ENCODE measurements at places on chromosomes 4 and X. TPM values are rescaled to one million over a fixed set of nuclear protein-coding genes. Genes with fewer than 3 reads are reported as not detected.

DNA sequence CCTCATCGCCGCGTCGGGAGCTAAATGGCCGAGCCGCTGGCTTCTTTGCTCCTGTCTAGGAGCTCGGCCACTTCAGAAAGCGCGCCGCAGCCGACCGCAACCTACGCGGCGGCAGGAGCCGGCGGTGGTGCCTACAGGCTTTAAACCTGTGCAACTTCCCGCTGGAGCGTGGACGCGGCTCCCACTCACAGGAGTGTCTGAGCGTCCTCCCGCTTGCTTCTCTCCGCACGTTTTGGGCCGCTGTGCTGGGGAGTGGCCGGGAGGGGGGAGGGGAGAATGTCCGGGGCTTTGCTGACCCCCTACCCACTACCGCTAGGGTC is 1.0 kb downstream of the NHSL2 start:
- H3K4me3 ChIP-seq = no peak overlapping the region
- peaks cover 21% of the 10 kb centered on the region for H3K27me3 ChIP-seq
- H3K27ac ChIP-seq = no peak overlapping the region

DNA sequence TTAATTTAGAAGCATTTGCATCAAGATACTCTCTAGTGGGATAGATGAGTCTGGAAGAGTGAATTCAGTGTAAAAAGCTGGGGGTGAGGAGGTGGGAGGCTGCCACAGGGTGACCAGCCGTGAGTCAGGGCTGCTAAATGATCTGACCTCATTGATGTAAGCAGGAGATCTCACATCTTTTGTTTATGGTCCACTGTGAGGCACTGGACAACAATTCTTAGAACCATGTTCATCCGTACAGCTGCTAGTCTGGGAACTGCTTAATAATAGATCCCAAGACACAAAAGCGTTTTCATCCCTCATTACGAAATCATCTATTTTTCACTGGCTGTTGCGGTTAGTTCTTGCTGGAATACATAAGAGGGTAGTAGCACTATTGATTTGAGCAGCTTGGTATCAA is 14.1 kb downstream of the KLF3 start:
- H3K27me3 ChIP-seq = no peaks in the 10 kb centered on the region
- peaks cover 4% of the 10 kb centered on the region for H3K36me3 ChIP-seq
- H3K27ac ChIP-seq = peak overlapping the region; percentile 48
- peaks cover 33% of the 10 kb centered on the region for H3K4me1 ChIP-seq

- no peak overlapping the region for H3K4me3 ChIP-seq
- no peak for DNase-seq
- H3K4me1 ChIP-seq = no peaks in the 10 kb centered on the region
- no peak overlapping the region for H3K27ac ChIP-seq
- no peaks in the 10 kb centered on the region for H3K27me3 ChIP-seq
- no peaks in the 10 kb centered on the region for H3K36me3 ChIP-seq
Observed at GRCh38 chrX:118325453-118325852, 20.5 kb upstream of the WDR44 start.

- no peak overlapping the region for H3K27ac ChIP-seq
- H3K36me3 ChIP-seq = no peaks in the 10 kb centered on the region
Observed at GRCh38 chr4:40552536-40552935, 77.1 kb downstream of the RBM47 start.

GRCh38 chrX:143437439-143437838 is 79.8 kb downstream of the SPANXN3 start:
- DNase-seq = no peak
- H3K27me3 ChIP-seq = no peaks in the 10 kb centered on the region
- H3K27ac ChIP-seq = no peak overlapping the region

- H3K4me1 ChIP-seq = no peaks in the 10 kb centered on the region
- H3K27me3 ChIP-seq = no peaks in the 10 kb centered on the region
- DNase-seq = peak; percentile 24
- no peaks in the 10 kb centered on the region for H3K36me3 ChIP-seq
Observed at GRCh38 chr4:121243485-121243884, 79.4 kb upstream of the TNIP3 start.

DNA sequence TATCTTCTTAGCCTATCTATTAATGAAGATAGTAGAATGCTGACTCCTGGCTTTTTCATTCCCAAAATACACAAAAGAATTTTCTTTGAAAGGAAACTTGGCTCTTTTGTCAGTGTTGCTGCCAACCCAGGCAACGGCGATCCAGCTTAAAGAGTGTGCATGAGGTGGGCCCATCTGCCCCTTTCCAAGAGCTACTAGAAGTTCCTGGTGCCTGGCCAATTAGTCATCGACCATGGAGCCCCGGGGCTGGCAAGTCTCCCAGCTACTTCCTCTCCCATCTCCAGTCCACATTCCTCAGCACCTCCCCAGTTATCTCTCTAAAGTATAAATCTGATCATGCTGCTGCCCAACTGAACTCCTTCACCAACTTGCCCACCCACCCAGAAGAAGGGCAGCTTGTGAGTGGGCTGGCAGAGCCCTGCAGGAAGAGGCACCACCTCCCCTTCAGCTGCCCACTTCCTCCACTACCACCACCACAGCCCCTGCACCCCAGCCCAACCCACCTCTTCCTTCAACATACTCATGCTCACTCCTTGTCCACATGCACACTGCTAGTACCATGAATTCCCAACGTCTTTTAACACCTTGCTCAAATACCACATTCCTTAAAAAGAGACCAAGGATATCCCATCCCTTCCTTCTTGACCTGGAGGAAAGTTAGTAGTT is 158.2 kb upstream of the MAP3K15 start:
- H3K4me3 ChIP-seq = no peak overlapping the region
- peak; percentile 95 for DNase-seq
- H3K27ac ChIP-seq = no peak overlapping the region
- no peaks in the 10 kb centered on the region for H3K27me3 ChIP-seq
- H3K4me1 ChIP-seq = no peaks in the 10 kb centered on the region

DNA sequence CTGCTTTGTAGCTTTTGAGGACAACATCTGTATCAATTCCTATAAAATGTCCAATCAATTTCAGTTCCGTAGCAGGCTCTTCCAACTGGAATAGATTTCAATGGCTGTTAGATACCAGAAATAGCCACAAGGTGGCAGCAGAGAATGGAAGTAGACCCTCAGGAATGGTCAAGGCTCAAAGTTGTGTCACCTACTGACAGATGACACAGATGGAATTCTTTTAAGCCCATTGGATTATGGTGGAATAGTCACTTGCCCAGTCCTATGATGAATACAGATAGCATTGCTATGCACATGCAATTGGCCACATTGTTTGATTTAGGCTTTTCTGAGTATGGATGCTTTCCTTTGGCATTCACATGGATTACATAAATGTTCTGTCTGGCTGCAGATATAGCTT is 130.4 kb upstream of the RADX start:
- H3K4me3 ChIP-seq = no peak overlapping the region
- no peaks in the 10 kb centered on the region for H3K27me3 ChIP-seq
- no peak overlapping the region for H3K27ac ChIP-seq
- DNase-seq = peak; percentile 28
- H3K4me1 ChIP-seq = no peaks in the 10 kb centered on the region

DNA sequence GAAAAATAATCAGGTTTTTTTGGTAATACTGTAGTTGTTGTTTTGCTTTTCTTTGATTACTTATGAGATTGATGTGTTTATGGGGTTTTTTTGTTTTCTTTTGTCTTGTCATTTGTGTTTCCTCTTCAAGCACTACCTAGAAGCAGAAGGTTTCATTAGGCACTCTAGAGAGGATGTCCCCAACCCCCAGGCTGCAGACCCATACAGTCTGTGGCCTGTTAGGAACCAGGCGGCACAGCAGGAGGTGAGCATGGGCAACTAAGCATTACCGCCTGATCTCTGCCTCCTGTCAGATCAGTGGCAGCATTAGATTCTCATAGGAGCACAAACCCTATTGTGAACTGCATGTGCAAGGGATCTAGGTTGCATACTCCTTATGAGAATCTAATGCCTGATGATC is 22.9 kb upstream of the NOCT start:
- H3K36me3 ChIP-seq = no peaks in the 10 kb centered on the region
- DNase-seq = no peak
- no peak overlapping the region for H3K27ac ChIP-seq
- no peak overlapping the region for H3K4me3 ChIP-seq

DNA sequence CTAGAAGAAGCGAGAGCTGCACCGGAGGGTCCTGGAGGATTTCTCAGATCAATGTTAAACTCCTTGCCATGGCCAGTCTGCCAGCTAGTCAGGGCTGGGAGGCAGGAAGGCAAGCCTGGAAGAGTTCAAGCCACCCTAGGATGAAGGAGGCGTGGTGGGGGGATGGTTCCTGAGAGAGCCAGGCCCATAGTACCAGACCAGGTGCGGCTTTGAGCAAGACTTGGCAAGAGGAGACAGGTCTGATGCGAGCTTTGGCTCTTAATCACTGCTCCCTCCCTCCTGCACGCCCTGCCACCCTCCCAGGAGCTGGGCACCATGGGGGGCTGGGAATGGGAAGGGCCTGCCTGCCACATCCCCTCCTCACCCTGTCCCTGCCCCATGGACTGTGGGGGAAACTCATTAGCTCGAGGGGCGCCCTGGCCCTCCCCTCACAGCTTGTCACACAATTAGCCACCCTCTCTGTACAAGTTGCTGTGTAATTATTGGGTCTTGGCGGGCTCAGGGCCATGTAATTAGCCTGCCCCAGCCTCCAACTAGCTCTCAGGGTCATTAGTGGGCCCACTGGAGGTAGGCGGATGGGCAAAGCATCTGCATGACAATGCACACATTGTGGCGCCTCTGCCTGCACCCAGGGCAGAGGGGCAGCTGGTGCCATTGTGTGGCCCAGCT is 50.3 kb downstream of the EFNB1 start:
- DNase-seq = no peak
- H3K36me3 ChIP-seq = no peaks in the 10 kb centered on the region
- H3K27ac ChIP-seq = no peak overlapping the region

GRCh38 chr4:16136311-16136710 is 52.5 kb upstream of the PROM1 start:
- no peaks in the 10 kb centered on the region for H3K36me3 ChIP-seq
- H3K4me1 ChIP-seq = peaks cover 3% of the 10 kb centered on the region
- H3K27ac ChIP-seq = no peak overlapping the region
- DNase-seq = peak; percentile 19
- H3K27me3 ChIP-seq = peaks cover 2% of the 10 kb centered on the region

GRCh38 chr4:154942176-154942575 is 161.1 kb downstream of the RBM46 start:
- no peak for DNase-seq
- H3K4me1 ChIP-seq = no peaks in the 10 kb centered on the region
- H3K27ac ChIP-seq = no peak overlapping the region
- H3K27me3 ChIP-seq = no peaks in the 10 kb centered on the region

DNA sequence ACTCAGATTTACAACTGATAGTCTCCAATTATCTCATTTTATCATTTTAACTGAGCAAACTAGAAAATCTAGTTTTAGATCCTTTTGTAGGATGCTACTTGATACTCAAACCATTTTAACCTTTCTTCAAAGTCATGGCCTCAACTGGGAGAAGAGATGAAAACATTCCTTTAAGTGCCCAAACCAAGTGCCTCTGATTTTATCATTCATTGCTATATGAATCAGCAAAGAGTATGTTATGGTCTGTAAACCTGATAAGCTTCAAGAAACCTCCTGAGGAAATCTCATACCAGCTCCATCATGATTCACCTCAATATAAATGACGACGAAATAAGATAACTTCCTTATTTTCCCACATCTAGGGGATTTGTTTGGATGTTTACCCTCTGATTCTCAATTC is 119.9 kb downstream of the FAM13A start:
- H3K4me1 ChIP-seq = no peaks in the 10 kb centered on the region
- no peaks in the 10 kb centered on the region for H3K27me3 ChIP-seq
- no peaks in the 10 kb centered on the region for H3K36me3 ChIP-seq
- peak; percentile 78 for DNase-seq
- H3K27ac ChIP-seq = no peak overlapping the region
- H3K4me3 ChIP-seq = no peak overlapping the region

GRCh38 chr4:65046192-65047133 is 623.8 kb downstream of the EPHA5 start:
- H3K36me3 ChIP-seq = no peaks in the 10 kb centered on the region
- H3K27me3 ChIP-seq = no peaks in the 10 kb centered on the region
- no peak for DNase-seq
- no peaks in the 10 kb centered on the region for H3K4me1 ChIP-seq

- H3K4me1 ChIP-seq = peaks cover 5% of the 10 kb centered on the region
- H3K36me3 ChIP-seq = no peaks in the 10 kb centered on the region
- no peak overlapping the region for H3K4me3 ChIP-seq
- no peak overlapping the region for H3K27ac ChIP-seq
Observed at GRCh38 chr4:147328189-147328588, 152.7 kb upstream of the EDNRA start.

DNA sequence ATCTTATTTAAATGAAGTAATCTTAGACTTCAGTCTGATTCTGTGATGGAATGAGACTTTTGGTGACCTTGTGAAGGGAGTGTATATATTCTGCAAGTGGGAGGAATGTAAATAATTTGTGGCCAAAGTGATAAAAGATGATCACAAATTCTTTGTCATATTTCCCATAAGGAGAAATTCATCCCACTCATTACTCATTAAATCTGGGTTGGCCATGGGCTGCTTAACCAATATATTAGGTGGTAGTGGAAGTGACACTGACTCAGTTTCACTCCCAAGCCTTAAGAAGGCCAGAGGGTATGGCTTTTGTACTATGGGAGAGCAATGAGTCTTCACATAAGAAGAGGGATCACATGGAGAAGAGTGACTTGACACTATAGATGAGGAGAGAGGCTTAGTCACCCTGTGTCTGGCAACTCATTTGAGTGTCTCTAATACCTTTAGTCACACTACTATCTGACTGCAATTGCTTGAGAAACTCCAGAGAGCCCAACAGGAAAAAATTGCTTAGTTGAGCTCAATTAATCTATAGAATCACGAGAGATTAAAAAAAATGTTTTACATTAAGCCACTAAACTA is 408.2 kb upstream of the PITX2 start:
- no peak overlapping the region for H3K4me3 ChIP-seq
- no peaks in the 10 kb centered on the region for H3K4me1 ChIP-seq
- no peaks in the 10 kb centered on the region for H3K36me3 ChIP-seq
- DNase-seq = peak; percentile 10
- no peak overlapping the region for H3K27ac ChIP-seq

- peak within 1 kb of the TSS; percentile 92 for H3K27ac ChIP-seq
- no peaks in the 10 kb centered on the region for H3K27me3 ChIP-seq
- DNase-seq = peak; percentile 88
Observed at GRCh38 chr4:169270810-169271691, at the start of gene SH3RF1. Gene SH3RF1 (minus strand): TSS chr4:169270956. CDS start chr4:169269212, 1,744 bp downstream.

PAGE4 gene
- total RNA-seq = not detected

HSFX1 gene
- 0.66 TPM for total RNA-seq

EDA2R gene
- 21.0 TPM for total RNA-seq

MAGEA9B gene
- total RNA-seq = not detected

GLRA3 gene
- not detected for total RNA-seq

DUX4 gene
- total RNA-seq = not detected

NAP1L2 gene
- 3.6 TPM for total RNA-seq

TBCK gene
- total RNA-seq = 69.9 TPM

All from fibroblast of lung (primary cell).